DND-41 (cell line): ENCODE measurements at places on chromosomes 12 and 14.

DNA sequence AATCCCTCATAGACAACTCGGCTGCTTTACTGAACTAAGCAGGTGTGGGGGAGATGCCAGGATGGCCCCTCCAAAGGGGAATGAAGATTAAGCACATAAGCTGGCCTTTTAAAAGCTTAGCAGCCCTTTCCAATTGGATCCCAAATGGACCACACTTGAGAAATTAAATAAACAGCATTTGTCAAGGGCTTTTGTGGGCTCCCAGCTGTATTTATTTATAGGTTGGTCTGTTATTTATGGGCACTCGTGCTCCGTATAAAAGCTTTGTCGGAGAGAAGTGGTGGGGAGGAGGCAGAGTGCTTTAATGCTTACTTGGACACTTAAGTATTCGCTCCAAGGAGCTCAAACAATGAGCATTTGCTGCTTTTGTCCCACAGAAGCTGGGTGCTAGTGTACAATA is 580.2 kb downstream of the MED13L start:
- DNase-seq: no peak

GRCh38 chr14:106790189-106791036 is 1264.0 kb downstream of the TMEM121 start:
- DNase-seq: peak; percentile 84

DNA sequence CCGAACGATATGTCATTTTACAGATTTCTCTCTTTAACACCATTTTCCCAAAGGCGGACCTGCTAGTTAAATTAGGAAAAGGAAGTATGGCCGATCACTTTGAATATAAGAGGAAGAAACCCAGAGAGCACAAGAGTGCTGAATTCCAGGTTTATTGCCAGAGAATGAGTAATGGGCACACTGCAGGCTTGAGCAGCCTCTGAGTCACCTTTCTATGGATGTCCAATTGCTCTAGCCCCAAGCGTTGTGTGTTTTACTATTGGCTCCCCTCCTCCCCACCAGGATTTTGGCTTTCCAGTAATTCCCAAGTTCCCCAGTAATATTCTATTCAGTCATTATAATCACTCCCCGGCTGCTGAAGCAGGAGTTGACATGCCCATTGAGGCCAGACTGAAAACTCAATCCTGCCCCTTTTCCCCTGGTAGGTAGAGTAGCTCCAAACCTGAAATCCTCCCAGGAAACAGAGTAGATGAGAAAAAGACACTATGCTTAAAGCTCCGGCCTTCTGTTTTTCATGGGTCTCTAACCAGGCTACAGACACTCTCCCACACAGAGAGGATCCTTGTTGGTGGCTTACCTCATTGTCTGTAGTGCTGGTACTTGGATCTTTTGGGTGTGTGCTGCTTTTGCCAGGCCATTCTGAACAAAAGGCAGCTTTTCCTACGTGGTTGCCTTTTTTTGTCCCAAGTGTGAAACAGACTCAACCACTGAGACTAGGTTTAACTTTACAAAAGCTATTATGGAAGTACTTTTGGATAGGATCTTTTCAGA is 704.3 kb upstream of the FLRT2 start:
- DNase-seq: no peak

- DNase-seq: no peak
Observed at GRCh38 chr14:50758305-50758704, 72.7 kb downstream of the NIN start.

DNA sequence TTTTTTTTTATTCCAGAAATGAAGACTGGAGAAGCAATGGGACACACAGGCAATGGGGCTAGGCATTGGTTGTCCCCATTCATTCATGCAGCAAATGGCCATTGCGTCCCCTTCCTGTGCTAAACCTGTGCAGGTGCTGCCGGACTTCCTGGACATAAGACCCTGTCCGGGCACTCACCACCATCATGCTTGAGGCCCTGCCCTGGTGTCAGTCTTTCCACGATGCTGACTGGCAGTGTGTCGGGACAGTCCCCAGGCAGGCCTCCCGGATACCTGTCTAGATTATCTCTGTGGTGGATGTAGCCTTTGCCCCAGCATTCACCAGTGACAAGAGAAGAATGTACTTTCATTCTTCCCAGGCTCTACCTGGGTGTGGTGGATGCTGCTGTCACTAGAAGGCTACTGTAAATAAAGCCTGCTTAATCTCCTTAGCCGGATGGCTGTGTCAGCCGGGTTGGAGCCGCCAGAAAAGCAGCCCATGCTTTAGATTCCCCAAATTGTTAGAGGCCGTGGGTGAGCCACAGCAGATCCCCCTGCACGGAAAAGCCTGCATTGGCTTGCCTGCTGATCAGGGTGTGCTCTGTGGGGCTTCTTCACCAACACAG is 94.5 kb upstream of the PARP11 start:
- DNase-seq: no peak

- DNase-seq: no peak
Observed at GRCh38 chr12:26939953-26940352, 1.7 kb downstream of the FGFR1OP2 start.

- DNase-seq: no peak
Observed at GRCh38 chr12:89166525-89166934, 185.8 kb downstream of the DUSP6 start.

DNA sequence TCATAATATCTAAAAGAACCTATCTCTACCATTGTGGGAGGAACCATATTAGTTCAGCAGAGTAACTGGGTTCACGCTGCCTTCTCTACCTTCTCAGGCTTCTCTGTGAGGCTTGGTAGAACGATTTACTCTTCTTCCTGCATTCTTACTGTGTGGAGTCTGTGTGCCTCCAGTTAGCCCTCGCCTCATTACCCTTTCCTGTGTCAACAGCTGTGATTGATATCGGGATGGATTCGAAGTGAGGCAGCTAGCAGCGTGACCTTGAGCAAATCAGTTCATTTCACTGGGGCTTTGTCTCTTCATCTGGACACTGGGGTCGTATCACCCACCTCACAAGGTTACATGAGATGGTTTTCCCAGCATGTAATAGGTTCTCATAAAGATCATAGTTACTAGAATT is 4.6 kb upstream of the VRK1 start:
- no peak for DNase-seq

DNA sequence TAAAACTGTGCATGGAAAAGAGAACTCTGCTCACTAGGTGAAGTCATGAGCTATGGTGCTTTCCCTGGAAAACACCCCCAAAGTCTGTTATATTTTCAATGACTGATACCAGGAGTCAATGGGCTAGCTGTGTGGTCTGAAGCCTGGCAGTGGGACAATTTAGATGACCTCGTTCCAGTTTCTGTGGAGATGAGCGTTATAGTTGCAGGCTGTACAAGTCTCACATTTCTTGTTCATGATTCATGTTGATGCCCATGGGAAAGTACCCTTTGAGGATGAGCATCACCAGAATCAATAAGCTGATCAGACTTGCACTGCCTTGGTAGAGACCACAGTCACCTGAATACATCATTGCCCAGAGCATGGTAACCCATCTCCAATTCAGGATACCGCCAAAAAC is 70.7 kb downstream of the NOVA1 start:
- no peak for DNase-seq

DNA sequence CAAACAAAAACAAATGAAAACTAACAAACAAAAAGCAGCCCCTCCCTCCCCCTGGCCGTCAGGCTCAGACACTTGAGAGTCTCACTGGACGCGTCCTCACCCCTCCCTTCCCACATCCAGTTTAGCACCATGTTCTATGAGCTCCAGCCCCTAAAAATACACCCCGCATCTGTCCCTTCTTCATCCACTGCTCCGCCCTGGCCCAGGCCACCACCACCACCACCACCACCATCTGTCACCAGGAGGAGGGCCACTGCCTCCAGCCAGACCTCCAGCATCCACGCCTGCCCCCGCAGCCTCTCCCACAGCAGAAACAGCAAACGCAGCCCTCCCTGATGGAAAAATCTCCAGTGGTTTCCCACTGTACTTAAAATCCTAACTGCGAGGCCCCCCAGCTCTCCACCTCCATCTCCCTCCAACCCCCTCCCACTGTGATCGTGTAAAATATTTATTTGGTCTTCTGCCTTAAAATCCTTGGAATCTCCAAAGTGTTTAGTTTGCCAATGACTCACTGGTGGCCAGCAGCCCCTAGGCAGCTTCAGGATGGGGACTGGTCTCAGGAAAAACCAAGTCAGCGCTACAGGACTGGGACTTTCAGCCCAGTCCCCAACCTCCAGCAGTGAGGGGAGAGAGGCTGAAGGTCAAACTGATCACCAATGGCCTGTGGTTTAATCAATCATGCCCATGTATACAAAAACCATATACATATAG is 95.1 kb downstream of the SCARB1 start:
- no peak for DNase-seq

GRCh38 chr12:47808050-47808449 is 11.7 kb downstream of the HDAC7 start:
- peak; percentile 90 for DNase-seq

- DNase-seq: peak; percentile 66
Observed at GRCh38 chr14:68911594-68912227, 67.4 kb downstream of the ACTN1 start.

- DNase-seq: no peak
Observed at GRCh38 chr14:103539056-103539825, 10.2 kb downstream of the TRMT61A start.

DNA sequence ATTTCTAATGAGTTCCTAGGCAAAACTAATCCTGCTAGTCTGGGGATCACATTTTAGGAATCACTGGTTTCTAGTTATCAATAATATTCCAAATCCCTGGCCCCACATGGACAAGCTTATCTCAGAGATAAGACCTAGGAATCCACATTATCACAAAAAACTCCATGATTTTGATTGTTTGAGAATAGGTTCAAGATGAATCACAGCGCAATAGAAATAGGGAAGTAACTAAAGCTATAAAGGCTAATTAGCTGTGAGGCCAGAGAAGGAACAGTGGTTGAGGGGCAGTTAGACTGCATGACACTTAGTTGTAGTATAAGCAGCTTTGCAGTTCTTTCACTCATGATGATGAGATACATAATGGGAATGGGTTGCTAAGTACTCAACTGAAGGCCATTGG is 13.1 kb upstream of the ATP5F1B start:
- no peak for DNase-seq

GRCh38 chr12:13676880-13677279 is 304.5 kb downstream of the GRIN2B start:
- no peak for DNase-seq

DNA sequence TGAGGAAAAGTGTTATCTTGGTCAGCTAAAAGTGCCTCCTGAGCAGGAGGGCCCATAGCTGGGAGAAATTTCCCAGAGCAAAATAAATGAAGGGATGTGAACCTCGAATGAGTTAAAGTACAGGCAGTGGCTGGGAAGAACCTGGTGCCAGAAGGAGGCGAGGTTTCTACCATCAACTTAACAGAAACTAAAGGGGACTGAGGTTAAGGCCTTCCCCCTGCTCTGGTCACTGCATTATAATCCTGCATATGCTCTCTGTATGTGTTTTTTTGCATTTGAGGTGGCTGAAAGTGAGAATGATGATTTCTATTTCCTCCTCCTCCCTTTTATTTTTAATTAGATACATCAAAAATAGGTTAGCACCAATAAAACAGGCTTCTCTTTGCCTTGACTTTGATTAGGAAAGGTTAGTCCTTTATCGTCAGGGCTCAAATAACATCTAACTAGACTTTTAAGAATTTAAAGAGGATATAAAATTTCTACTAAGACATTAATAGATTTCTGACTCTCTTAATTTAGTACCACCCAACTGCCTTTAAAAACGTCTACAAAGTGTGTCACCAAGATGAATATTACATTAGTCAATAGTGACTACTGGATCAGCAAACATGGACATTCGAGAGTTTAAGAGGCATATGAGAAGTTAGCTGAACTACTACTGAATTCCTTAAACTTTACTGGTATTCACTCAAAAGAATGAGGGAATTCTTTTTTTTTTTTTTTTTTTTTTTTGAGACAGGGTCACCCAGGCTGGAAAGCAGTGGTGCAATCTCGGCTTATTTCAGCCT is 49.2 kb downstream of the GALNT4 start:
- no peak for DNase-seq

- peak; percentile 41 for DNase-seq
Observed at GRCh38 chr14:63840981-63841380, 11.8 kb upstream of the SYNE2 start.

GRCh38 chr14:99777951-99778350 is 15.3 kb upstream of the EML1 start:
- no peak for DNase-seq

DNA sequence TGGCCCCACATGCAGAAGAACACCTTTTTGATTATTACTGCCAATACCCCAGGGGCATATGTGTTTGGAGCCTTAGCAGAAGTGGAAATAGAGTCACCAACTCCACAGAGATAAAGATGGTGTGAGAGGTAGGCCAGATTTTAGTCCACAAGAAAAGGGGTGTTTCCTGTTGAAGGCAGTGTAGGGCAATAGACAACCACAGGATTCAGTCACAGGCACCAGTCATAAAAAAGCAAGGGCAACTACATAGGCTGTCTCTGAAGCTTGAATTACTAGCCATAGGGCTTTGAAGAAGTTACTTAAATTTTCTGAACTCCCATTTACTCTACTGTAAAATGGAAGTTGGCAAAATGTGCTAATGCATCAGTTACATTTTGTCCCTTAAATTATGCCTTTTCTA is 18.9 kb downstream of the ERP27 start:
- DNase-seq: no peak

- no peak for DNase-seq
Observed at GRCh38 chr12:86608638-86609037, 352.4 kb upstream of the MGAT4C start.

DNA sequence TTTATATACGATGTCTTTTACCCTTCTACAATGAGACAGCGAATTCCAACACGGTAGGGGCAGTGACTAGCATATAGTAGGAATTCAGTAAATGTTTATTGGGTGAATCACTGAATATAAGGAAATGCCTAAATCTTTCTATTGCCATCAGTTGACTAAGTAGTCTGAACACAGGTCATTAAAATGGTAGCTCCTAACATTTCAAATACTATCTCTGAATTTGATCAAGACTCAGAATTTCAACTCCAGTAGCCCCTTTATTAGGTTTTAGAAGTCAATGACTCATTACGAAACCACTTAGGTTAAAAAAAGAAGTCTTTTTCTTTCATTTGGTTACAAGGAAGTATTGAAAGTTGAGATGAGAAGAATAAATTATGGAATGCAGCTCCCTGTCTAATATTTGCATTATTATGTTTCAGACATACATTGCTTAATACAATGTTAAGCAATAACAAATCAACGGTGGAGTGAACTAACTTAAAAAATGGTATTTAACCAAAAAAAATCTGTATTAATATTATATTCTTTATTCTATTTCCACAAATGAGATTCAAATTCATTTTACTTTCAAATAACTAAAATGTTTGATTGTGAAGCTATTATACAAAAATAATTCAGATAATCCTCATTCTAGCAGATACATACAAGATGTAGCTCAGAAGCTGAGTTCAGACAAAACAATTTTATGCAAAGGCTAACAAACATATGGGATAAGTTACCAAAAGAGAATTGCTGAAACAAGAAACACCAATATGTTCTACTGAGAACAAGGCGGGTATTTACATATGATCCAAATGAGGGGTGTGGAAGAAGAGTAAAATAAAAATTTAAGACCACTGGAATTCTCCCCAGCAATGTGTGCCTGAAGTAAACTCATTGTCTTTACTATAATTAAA is 302.7 kb downstream of the CEP128 start:
- no peak for DNase-seq

- no peak for DNase-seq
Observed at GRCh38 chr12:7793211-7793610, 4.0 kb downstream of the NANOG start.
